ENCODE measurements at places on chromosomes 4 and X.

- peak; percentile 55 for DNase-seq
These were observed 113.5 kb downstream of the VSIG4 start for GRCh38 chrX:65926095-65927019.

DNA sequence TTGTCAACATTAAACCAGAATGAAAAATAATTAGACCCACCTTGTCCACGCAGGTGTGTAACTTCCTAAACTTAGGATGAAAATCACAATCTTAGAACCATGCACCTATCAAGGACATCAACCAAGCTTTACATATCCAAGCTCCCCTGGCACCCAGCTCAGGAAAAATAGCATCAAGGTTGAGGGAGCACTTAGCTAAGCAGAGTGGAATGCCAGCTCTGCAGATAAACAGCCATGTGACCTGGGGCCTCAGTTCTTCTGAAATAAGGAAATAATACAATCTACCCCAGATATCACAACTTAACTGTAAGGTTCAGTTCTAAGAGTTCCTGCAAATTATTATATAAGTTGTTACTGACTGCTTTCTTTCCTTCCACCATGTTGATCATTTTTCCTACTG lies 64.7 kb downstream of the DHX15 start:
- DNase-seq = no peak

GRCh38 chr4:40423735-40424134 lies 88.6 kb downstream of the CHRNA9 start:
- peak; percentile 24 for DNase-seq

DNA sequence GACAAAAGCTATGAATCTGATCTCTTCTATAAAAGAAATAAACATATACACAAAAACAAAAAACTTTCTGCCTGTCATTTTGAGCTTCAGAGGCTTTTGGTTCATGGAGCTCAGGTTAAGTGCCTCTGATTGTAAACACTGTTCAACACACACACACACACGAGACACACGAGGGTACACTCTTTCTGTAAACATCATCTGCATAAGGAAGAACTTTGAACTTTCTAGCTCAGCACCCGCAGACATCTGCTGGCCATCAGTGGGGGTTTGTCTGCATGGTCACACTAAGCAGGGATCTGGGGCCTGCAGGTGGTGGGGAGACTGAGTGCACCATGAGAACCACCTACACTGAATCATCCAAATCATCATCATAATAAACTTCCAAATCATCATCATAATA lies 54.9 kb downstream of the STX18 start:
- no peak for DNase-seq

GRCh38 chr4:16608123-16608522 lies 290.3 kb downstream of the LDB2 start:
- no peak for DNase-seq

Data from inflammatory macrophage treated with lipopolysaccharide for 4 hours (primary cell).